ENCODE measurements at places on chromosomes 2 and 18.
A peak's percentile ranks its signal among the peaks of the same experiment; 100 is the strongest.

DNA sequence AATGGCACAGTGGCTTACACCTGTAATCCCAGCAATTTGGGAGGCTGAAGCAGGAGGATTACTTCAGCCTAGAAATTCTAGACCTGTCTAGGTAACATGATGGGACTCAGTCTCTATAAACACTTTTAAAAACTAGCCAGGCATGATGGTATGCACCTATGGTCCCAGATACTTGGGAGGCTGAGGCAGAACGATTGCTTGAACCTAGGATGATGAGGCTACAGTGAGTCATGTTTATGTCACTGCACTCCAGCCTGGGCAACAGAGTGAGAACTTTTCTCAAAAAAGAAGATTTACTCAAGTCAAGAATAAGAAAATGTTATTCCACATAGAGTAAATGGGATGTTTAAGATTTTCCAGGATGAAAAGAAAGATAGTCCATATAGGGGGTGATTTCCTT lies 158.6 kb downstream of the HNMT start:
- DNase-seq, result no peak

DNA sequence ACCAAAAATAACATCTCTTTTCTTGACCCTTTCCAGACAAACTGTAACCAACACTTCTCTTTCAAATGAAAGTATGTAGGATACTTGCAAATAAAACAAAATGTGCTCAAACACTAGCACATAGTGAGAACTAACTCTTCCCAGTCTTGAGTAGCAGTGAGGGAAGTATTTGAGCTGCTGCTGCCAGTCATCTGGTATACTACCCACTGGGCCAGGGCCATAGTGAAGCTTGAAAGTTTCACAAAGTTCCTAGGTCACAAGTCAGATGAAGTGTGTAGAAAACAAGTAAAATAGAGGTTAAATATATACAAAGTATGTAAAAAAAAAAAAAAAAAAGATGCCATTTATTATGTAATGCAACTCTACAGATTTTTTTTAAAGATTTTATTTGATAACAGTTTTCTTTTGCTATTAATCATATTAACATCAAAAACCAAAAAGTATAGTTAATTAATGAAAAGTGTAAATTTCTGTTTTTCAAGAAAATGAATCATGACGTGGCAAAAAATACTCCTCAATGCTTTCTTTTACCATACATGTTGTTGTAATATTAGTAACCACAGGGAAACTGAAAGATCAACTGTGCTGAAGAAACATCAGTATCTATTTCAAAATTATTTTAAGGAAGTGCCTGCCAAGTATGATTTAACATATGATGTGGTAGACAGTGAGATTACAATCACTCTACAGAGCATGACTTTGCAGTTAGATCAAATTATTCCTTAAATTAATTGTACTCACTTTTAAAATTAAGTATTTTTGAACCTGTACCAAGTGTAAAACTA lies 21.6 kb upstream of the TRIB2 start:
- no peak for DNase-seq

- no peak for DNase-seq
Observed at GRCh38 chr18:6795307-6795706, 65.8 kb downstream of the ARHGAP28 start.

DNA sequence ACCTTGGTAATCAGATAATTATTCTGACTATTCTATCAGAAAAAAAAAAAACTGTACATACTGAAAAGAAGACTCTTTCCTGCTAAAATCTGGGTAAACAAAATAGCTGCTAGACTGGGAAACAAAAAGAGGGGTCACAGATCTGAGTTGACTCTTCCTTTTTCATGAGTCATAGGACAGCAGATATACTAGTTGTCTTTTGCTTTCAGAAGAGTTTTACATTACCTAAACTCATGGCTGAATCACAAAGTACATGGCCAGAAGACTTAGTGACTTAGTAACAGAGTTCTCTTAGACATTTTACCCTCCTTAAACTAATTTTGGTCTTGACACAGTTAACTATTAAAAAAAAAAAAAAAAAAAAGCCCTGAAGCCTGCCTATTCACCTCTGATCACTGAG lies 834.0 kb upstream of the FSHR start:
- DNase-seq, result no peak

DNA sequence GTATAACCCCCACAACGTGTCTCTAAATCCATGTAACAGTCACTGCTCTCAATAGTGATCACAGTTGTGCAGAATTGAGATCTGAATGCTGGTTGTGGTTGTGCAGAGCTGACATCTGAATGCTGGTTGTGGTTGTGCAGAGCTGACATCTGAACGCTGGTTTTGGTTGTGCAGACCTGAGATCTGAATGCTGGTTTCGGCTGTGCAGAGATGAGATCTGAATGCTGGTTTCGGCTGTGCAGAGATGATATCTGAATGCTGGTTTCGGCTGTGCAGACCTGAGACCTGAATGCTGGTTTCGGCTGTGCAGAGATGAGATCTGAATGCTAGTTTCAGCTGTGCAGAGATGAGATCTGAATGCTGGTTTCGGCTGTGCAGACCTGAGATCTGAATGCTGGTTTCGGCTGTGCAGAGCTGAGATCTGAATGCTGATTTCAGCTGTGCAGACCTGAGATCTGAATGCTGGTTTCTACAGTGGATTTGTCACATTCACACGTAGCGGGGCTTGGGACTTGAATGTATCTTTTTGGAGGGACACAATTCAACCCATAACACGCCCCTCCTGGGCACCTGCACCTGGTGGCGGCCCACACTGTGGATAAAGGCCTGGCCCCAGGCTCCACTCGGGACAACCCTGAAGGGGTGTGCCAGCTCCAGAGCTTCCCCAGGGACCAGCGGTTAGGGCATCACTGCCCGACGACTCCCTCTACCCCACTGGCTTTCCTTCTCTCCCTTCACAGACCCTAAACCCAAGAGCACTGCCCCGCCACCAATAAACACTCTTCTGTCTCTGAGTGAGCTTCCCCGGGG lies 51.1 kb upstream of the SLC66A3 start:
- DNase-seq, result peak; percentile 55

GRCh38 chr2:119219873-119220272 lies 3.8 kb upstream of the STEAP3 start:
- no peak for DNase-seq

DNA sequence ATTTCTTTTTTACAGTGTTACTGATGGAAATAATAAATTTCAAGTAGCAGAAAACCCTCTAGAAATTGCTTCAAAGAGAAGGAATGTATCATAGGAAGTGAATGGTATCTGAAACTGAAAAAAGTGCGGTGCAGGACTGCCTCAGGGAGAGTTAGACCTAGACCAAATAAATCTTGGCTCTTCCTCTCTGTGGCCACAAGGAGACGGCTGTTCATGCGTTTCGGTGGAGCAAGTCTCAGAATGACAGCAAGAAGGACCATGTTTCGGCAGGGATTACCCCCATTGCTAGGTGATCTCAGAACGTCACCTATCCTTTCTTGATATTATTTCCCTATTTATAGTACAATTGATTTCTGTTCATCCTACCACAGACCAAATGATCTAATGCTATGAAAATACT lies 522.3 kb downstream of the SOX11 start:
- no peak for DNase-seq

- DNase-seq, result no peak
Observed at GRCh38 chr2:68357605-68358337, 7.3 kb upstream of the PLEK start.

DNA sequence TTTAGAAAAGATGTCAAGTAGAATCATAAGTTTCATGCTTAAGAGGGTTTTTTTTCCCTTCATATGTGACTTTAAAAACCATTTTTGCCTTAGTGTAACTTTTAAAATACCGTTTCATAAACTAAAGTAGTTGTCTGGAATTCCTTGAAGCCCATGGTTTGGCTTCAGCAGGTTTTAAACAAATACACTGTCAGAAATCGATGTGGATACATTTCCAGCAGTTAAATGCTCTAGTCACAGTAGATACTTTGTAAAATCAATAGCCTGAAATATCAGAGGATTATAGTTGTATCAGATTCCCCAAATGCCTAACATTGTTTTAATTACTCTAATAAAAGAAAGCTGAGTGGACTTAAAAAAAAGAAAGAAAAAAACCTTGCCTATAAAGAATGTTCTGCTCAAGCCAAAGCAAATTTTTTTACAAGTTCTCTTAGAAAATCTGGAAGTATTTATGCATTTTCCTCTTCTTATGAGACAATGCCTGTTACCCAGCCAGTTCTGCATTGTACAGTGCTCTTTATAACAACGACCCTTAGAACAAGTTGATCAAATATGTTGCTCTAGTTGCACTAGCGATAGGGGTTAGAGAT lies 260.5 kb downstream of the LTBP1 start:
- DNase-seq, result no peak

DNA sequence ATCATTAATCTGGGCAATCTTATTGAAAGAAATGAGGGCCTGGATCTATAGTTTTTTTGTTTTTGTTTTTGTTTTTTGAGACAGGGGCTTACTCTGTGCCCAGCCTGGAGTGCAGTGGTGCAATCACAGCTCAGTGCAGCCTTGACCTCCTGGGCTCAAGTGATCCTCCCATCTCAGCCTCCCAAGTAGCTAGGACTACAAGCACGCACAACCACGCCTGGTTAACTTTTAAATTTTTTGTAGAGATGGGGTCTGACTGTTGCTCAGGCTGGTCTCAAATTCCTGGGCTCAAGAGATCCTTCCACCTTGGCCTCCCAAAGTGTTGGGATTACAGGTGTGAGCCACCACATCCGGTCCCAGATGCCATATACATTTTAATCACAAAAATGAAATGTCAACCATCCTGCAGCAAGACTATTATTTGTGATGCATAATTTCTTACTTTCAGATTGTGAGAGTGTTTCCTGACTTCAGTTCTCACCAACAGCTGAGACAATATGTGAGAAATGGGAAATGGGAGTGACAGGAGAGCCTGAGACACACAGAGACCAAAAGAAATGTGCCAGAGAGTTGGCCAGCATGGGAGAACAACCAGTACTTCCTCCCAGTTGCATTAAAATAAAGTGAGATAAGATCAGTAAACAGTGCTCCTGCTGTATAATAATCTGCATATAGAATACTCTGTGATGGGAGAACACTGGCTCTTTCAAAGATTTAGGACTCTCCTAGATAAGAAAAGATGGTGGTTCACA lies 87.6 kb downstream of the METTL8 start:
- no peak for DNase-seq

GRCh38 chr2:85133751-85134254 lies 611 bp downstream of the TCF7L1 start:
- peak; percentile 6 for DNase-seq

DNA sequence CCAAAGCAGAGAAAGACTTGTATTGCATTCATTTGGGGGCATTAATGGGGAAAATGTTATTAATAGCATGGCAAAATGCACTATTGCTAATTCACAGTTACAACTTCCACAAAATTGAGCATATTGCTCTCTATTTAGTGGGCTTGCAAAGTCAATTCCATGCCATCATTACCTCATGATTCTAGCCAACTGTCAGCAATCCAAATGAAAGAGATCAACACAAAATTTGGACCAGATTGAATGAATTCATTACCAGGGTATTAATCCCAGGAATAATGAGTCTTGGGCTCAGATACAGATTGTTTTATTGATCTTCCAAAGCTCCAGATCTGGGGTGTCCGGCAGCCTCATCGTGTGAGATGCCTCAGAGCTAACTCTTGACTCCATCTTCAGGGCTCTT lies 38.3 kb downstream of the NXPH2 start:
- DNase-seq, result no peak

- DNase-seq, result no peak
Observed at GRCh38 chr2:109348671-109349502, 219.9 kb downstream of the SH3RF3 start.

DNA sequence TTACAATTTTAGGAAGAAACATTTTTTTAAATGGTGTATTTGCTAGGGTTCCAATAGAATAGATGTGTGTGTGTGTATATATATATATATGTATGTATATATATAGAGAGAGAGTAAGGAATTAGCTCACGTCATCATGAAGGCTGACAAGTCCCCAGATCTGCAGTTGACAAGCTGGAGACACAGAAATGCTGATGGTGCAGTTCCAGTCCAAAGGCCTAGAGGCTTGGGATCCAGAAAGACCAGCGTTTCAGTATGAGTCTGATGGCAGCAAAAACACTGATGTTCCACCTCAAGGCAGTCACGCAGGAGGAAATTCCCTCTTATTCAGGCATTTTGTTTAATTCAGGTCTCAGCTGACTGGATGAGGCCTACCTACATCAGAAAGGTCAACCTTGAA lies 386.8 kb downstream of the PTH2R start:
- DNase-seq, result no peak

- DNase-seq, result peak; percentile 17
Observed at GRCh38 chr2:85933753-85934594, 45.2 kb upstream of the ST3GAL5 start.

- no peak for DNase-seq
Observed at GRCh38 chr18:48813321-48813720, 137.4 kb downstream of the SMAD7 start.

GRCh38 chr2:42245396-42245795 lies 76.2 kb downstream of the EML4 start:
- DNase-seq, result no peak

DNA sequence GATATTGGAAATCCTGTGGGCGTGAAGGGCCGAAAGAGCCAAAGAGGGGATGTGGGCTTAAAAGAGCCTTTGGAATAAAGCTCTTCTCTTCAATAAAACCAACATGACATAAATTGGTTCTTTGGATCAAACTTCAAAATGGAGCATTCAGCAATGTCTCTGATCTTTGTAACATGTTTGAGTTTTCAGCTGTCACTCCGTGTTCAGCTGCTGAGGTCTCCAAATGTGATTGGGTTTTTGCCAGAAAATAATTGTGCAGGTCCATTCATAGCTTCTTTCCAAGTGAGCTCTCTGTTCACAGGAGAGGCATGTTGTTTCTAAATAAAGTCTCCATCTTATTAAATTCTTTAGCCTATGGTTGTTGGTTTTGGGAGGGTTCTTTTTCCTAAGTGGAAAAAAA lies 127.6 kb upstream of the CCDC68 start:
- no peak for DNase-seq

GRCh38 chr18:9925369-9925768 lies 11.6 kb downstream of the VAPA start:
- no peak for DNase-seq

DNA sequence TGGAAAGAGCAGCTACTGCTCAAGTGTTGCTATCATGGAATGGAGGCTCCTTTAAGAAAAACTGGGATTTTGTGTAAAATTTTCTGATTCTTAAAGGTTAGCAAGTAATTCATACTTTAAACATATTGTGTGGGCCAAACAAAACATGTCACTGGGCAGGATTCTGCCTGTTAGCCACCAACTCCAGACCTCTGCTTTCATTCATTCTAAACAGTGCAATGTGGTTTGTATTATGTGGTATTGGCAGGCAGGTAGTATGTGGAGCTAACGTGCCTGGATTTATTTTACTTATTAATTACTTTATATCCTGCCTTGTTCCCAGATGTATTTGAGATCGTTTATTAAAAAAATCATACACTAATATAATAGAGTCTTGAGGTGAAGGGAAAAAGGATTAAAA lies 1521.3 kb upstream of the ACVR2A start:
- no peak for DNase-seq

Measured in T-helper 2 cell treated with Interferon-gamma antibody and Interleukin-4, amounts not matched to agents 5 μg/mL and 100 μg/mL, for 36 hours (primary cell).